ENCODE measurements at places on chromosomes 6 and 20. TPM values are rescaled to one million over a fixed set of nuclear protein-coding genes. Genes with fewer than 3 reads are reported as not detected.

DNA sequence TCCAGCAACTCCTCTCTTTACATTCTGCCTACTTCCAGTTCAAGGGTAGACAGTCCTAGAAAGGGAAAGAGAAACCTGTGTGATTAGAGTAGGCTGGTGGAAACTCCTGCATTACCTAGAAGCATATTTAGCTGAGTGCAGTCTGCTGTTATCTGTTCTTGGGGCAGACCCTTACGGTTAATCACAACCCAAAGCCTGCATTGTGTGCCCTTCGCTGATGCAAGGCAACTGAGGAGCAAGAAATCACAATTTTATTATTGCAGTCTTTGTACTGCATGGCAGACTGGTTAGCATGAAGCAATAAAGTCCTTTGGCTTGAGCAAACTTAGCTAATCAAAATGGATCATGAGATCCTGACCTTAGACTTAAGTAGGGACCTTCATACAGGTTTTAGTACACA lies 1.5 kb upstream of the GOPC start:
- H3K27ac ChIP-seq: peak overlapping the region; percentile 2
- H3K4me3 ChIP-seq: no peak overlapping the region
- no peaks in the 10 kb centered on the region for H3K27me3 ChIP-seq
- no peak for DNase-seq
- peaks cover 13% of the 10 kb centered on the region for H3K4me1 ChIP-seq

CCR6 gene
- not detected for total RNA-seq

DNA sequence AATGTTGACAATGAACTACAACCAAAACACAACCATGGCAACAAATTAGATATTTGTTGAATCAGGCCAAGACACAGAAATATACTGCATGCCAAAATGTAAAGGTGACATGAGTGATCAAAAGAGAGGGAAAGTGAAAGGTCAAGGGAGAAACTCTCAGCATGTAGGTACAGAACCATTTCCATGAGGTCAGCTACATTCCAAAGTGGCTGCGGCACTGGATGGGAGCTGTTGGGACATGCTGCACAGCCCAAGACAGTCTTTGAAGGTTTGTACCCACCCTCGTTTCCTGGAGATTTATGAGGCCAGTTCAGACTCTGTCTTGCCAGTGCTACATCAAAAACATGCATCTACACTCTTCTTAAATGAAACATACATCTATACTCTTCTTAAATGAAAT lies 579.9 kb downstream of the BMP2 start:
- no peak for DNase-seq
- H3K27ac ChIP-seq: no peak overlapping the region
- H3K27me3 ChIP-seq: no peaks in the 10 kb centered on the region
- no peaks in the 10 kb centered on the region for H3K4me1 ChIP-seq
- H3K4me3 ChIP-seq: no peak overlapping the region

LY6G6D gene
- not detected for total RNA-seq

RIPK1 gene
- total RNA-seq: 26.2 TPM
